Lower leg skin (tissue), 4 donors: ENCODE measurements at places on chromosomes 4 and X. TPM values are rescaled to one million over a fixed set of nuclear protein-coding genes. Genes with fewer than 3 reads are reported as not detected.

The TASL gene
- total RNA-seq = 1.5 TPM

The PF4V1 gene
- total RNA-seq = not detected

The NDP gene
- not detected for total RNA-seq

The GALNTL6 gene
- 1.3 TPM for total RNA-seq

The TCEAL9 gene
- 37.7 TPM for total RNA-seq

The NOA1 gene
- 45.6 TPM for total RNA-seq

The KIF4A gene
- total RNA-seq = 0.39 TPM

The ADAMTS3 gene
- 0.37 TPM for total RNA-seq

The PRRG1 gene
- total RNA-seq = 6.6 TPM

The KLF8 gene
- total RNA-seq = 48.1 TPM

The LUZP4 gene
- total RNA-seq = not detected

The SYNPO2 gene
- 16.5 TPM for total RNA-seq

The TLR1 gene
- 10.2 TPM for total RNA-seq

The ETNPPL gene
- total RNA-seq = not detected

The CFAP47 gene
- 0.03 TPM for total RNA-seq

The GAGE2A gene
- not detected for total RNA-seq

The SHOX gene
- total RNA-seq = not detected

The SMPX gene
- total RNA-seq = not detected

The HSFX2 gene
- not detected for total RNA-seq
